Cortex of kidney (tissue), 1 donor: ENCODE measurements at places on chromosomes 6 and 20.

DNA sequence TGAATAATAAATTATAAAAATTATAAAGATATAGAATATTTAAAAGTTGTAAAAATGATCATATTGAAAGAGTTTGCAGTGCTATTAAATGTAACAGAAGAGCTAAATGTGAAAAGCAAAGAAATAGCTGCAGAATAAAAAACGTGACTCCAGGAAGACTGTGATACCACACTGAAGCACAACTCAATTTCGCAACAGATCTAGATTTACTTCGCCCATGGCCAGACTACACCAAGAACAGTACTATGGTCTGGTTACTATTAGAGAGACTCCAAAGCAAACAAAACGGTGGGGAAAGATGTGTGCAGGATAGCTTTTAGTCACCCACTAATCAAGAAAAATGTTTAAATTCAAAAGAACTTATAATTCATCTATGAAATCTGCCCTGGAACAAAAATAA, 1.9 kb downstream of the CHD6 start:
- DNase-seq = no peak

- DNase-seq = no peak
These were observed 80.8 kb downstream of the NINL start for GRCh38 chr20:25504366-25505135.

- DNase-seq = no peak
These were observed 22.6 kb upstream of the CHMP4B start for GRCh38 chr20:33788351-33789049.

GRCh38 chr6:131023834-131024504, 39.1 kb downstream of the EPB41L2 start:
- DNase-seq = no peak

DNA sequence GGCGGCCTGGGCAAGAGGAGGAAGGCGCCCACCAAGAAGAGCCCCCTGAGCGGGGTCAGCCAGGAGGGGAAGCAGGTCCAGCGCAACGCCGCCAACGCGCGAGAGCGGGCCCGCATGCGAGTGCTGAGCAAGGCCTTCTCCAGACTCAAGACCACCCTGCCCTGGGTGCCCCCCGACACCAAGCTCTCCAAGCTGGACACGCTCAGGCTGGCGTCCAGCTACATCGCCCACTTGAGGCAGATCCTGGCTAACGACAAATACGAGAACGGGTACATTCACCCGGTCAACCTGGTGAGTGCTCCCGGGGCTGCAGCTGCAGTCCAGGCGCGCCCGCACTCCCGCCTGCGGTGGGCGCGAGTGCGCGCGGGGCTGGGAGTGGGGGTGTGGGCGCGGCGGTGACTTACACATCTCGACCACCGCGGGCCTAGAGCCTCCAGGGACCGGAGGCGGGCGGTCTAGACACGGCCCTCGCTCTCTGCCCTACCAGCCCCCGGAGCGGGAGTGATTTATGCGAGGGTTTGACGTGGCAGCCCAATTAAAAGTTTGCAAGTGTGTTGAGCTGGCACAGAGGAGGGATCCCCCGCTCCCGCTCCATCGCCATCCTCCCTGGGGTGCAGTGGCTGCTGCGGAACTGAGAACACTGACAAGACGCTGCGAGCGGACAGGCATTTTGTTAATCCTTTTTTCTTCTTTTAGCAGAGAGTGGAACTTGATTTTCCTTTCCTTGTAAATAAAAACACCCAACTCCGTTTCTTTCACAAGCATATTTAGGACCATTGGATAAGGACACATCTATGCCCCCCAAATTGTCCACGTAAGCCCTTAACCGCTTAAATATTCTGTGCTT, 867 bp downstream of the TCF21 start:
- DNase-seq = no peak

- no peak for DNase-seq
These were observed 27.1 kb downstream of the ID4 start for GRCh38 chr6:19864285-19864684.

DNA sequence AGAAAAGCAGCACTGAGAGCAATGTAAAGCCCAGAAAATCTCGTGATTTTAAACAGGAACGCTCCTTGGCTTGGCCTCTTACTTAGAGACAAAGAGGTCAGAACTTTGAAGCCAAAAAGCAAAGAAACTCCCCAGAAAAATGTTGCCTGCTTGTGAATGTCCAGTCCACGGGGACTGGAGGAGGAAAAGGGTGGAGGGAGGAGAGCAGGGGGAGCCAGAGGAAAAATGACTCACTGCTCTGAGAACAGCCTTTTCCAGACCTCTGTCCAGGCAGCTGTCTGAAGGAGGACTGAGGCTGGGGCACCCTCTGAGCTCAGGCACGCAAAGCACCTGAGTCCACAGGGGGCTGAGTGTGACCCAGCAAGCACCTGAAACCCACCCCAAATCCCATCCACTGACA, 64.7 kb downstream of the TRAM2 start:
- DNase-seq = no peak

DNA sequence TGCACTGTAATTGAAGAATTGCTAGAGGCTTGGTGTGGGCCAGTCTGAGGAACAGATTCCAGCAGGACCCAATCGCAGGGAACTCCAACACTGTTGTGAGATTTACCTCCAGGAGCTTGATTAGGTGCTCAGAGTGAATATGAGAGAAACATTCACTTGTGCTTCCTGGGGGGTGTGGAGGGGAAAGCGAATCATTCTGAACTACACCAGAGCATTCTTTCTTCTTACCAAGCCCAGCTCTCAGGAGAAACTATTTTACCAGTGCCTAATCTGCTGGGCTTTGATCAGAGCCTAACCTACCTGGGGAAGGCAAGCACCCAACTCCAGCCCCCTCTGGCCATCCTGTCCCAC, 7.4 kb upstream of the SIRPB1 start:
- DNase-seq = no peak

DNA sequence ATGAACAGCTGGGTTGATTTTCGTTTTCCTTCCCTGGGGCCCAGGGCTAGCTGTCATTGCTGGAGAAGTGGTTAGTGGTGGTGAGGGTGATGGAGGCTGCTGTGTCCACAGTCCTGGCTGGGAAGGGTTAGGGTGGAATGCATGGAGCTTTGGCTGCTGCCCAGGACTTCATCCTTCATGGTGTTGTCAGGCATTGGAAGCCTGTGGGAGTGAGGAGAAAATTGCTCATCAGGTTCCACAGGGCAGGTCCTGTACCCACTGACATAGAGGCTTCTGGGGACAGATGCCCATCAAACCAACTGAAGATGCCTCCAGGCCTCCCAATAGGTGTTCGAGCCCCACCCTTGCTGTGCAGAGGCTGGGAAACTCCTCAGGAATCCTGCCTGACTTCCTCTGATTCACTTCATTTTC, 262.4 kb upstream of the SUPT3H start:
- DNase-seq = no peak

- no peak for DNase-seq
These were observed 37.6 kb downstream of the GRM1 start for GRCh38 chr6:146066506-146066905.

DNA sequence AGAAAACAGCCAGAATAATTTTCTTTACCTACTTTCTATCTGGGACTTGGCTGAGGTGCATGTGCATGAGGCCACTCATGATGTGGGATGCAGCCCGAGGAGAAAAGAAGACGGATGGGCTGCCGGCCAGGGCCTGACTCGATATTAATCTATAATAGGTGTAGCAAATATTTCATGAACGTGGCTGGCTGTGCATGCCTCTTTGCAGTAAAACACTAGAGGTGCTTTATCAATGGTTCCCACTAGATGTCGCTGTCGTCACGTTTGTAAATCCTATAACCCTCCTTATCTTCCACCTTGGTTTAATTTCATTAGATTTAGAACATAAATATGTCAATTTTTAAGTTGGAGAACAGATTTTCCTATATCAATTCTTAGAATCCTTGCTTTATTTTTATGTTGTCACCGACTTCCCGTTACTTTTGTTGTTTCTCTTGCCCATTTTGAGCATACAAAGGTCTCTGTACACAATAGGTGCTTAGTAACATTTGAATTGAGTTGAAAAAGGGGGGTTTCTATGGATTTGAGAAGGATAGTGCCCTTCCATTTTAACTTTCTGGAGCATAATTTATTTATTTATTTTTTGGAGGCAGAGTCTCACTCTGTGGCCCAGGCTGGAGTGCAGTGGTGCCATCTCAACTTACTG, 19.6 kb upstream of the FERMT1 start:
- no peak for DNase-seq

GRCh38 chr6:36510365-36510764, 36.9 kb downstream of the STK38 start:
- DNase-seq = no peak

DNA sequence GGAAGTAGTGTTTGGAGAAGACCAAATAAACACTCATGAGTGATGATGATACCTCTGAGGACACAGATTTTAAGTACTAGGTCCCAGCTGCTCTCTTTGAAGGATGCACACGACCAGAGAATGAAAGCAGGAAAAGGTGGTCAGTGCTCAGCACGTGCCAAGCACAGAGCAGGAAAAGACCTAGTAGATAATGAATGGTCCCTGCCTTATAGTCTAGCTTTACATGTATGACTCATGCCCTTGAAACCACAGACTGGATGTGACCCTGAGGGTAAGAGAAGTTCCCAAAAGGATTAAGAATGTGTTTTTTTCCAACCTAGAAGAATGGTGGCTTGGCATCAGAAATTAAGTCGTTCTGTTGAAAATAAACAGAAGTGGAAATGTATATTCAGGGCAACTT, 2.8 kb upstream of the MC3R start:
- no peak for DNase-seq

DNA sequence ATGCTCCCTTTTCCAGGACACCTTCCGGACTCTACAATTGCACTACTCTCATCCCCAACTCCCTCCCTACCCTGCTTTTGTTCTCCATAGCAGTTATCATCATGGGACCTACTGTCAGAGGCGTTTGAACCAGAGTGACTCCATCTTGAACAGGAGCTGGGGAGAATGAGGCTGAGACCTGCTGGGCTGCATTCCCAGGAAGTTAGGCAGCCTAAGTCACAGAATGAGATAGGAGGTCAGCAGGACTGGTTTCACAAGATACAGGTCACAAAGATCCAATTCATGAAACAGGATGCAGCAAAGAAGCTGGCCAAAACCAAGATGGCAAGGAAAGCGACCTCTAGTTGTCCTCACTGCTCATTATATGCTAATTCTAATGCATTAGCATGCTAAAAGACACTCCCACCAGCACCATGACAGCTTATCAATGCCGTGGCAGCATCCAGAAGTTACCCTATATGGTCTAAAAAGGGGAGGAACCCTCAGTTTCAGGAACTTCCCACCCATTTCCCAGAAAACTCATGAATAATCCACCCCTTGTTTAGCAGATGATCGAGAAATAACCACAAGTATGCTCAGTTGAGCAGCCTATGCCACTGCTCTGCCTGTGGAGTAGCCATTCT, 15.6 kb downstream of the SLC13A3 start:
- no peak for DNase-seq

- DNase-seq = no peak
These were observed 18.9 kb downstream of the MANBAL start for GRCh38 chr20:37308086-37309050.

DNA sequence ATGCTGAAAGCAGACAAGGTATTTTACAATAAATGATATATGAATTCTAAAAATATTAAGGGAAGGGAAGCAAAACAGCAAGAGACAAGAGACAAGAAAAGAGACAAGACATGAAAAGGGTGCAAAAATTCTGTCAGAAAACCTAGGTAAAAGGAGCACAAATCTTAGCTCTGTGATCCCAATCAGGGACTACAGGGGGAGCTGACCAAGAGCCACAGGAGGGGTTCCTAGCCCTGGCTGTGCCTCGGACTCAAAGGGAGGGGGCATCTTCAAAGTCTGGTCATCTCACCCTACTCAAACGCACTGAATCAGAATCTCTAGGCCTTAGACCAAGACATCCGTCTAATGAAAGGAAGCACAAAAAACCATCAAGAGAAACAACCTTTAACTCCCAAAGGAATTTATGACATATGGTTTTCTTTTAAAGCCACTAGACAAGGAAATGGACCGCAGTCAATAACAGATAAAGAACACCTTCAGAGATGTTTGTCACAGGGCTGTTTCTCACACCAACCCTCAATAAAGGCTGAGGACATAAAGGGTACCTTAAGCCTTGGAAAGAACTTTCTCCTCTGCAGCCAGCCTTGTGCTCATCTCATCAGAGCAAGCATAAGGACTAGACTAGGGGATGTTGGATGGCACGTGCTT, 130.4 kb upstream of the CDYL start:
- no peak for DNase-seq

GRCh38 chr6:26027491-26028211, 59.6 kb upstream of the HFE start:
- no peak for DNase-seq

DNA sequence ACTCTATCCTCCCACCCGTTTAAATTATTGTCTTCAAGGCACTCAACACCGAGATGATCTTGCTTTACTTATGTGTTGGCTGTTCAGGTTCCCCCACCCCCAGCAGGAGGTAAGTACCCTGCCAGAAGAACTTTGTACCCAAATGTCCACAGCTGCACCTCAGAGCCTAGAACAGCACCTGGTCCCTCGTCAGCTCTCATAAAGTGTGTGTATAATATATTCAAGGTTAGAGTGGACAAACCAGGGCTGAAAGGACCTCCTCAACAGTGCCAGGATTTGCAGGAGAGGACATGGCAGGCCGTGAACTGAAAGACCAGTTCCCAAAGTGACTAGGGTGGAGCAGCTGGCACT, 5.9 kb upstream of the CPXM1 start:
- DNase-seq = no peak

- no peak for DNase-seq
These were observed at the start of gene EBF4 for GRCh38 chr20:2692036-2692885. EBF4 (plus strand) TSS chr20:2692780; CDS start chr20:2693646, 866 bp downstream.

DNA sequence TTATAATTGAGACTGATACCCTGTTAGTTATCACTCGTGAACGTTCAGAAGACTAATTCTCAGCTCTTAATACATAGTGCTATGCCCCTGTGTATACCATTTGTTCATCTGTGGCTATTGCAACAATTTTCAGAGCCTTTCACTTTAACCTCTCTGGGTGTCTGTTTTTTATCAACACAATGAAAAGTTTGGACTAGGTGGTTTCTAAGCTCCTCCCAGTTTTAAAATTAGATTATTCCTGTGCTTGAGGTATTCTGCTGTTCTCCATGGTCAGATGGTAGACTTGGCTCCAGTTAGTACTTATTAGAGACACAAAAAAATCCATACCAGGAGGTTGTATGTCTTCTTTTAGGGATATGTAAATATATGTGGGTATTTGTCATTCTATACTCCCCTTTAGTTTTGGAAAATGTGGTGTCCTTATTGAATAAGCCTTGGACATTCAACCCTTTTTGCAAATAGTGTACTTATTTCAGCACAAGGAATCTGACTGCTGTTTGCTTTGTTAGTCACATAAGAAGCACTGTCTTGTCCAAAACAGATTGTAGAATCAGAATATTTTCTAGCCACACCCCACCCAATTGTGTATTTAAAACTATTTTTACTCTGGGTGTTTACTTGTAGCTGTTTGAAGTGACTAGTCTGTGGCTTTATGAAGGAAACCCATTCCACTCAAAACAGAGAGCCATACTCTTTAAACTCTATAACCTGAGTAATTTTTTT, 2.0 kb upstream of the COL10A1 start:
- DNase-seq = no peak

- DNase-seq = no peak
These were observed 56.1 kb upstream of the PNRC1 start for GRCh38 chr6:89024456-89024855.
